ENCODE measurements at places on chromosomes 7 and 10. TPM values are rescaled to one million over a fixed set of nuclear protein-coding genes. Genes with fewer than 3 reads are reported as not detected.

Gene GRB10
- total RNA-seq = 83.6 TPM

Gene TUBB8
- total RNA-seq = not detected

GRCh38 chr10:120184547-120185337 lies 272.3 kb upstream of the PLPP4 start:
- no peak for DNase-seq

Gene POT1
- 22.7 TPM for total RNA-seq

- no peak for DNase-seq
Measured at GRCh38 chr7:32905175-32905662, 13.7 kb upstream of the KBTBD2 start.

DNA sequence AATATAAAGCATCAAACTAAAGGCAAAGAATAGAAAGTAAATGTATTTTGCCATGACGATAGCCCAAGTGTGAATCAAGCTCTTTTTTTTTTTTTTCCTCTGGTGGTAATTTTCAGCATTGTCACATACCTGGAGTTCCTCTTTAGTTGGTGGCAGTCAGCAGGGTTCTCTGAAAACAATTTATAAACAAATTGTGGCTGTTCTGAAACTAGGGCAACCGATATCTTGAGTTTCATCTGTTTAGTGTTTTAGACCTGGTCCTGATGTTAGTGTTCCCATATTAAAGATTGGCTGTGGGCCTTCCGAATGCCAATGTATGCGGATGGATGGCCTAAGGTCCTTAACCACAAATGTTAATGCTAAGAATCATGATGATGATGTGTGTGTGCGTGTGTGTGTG lies 713.1 kb downstream of the GATA3 start:
- DNase-seq = no peak

GRCh38 chr10:95181726-95182125 lies 12.3 kb upstream of the ACSM6 start:
- DNase-seq = no peak

- no peak for DNase-seq
Measured at GRCh38 chr10:36224431-36224985, 582.4 kb upstream of the FZD8 start.

Data from sigmoid colon (tissue), 7 donors.